ENCODE measurements at places on chromosomes 6 and 20. TPM values are rescaled to one million over a fixed set of nuclear protein-coding genes. Genes with fewer than 3 reads are reported as not detected.

The ATP6V1G2 gene
- 0.36 TPM for total RNA-seq

The CRISP3 gene
- total RNA-seq, result not detected

The C20orf144 gene
- total RNA-seq, result 0.09 TPM

The TMEM63B gene
- total RNA-seq, result 23.9 TPM

The CALHM4 gene
- 0.18 TPM for total RNA-seq

The HIVEP1 gene
- 9.5 TPM for total RNA-seq

The DLK2 gene
- 0.09 TPM for total RNA-seq

The C20orf141 gene
- total RNA-seq, result not detected

The MAS1 gene
- total RNA-seq, result not detected

The OR2B6 gene
- not detected for total RNA-seq

The NRSN2 gene
- total RNA-seq, result 15.0 TPM

The FAM209B gene
- total RNA-seq, result not detected

The TGM2 gene
- 875 TPM for total RNA-seq

The SIRPG gene
- not detected for total RNA-seq

The C20orf202 gene
- total RNA-seq, result not detected

The NKAIN2 gene
- under 0.01 TPM for total RNA-seq

The PSMB9 gene
- 32.4 TPM for total RNA-seq

The ME1 gene
- total RNA-seq, result 2.8 TPM

The TDP2 gene
- total RNA-seq, result 24.7 TPM

The C6orf163 gene
- total RNA-seq, result 2.1 TPM

The USP49 gene
- 2.8 TPM for total RNA-seq

The PLN gene
- total RNA-seq, result not detected

Measured in endothelial cell of coronary artery (primary cell).